Foreskin melanocyte (primary cell): ENCODE measurements at places on chromosomes 16 and 17.
A peak's percentile ranks its signal among the peaks of the same experiment; 100 is the strongest.

- no peak for DNase-seq
Measured at GRCh38 chr17:82941021-82942001, 101.5 kb upstream of the ZNF750 start.

DNA sequence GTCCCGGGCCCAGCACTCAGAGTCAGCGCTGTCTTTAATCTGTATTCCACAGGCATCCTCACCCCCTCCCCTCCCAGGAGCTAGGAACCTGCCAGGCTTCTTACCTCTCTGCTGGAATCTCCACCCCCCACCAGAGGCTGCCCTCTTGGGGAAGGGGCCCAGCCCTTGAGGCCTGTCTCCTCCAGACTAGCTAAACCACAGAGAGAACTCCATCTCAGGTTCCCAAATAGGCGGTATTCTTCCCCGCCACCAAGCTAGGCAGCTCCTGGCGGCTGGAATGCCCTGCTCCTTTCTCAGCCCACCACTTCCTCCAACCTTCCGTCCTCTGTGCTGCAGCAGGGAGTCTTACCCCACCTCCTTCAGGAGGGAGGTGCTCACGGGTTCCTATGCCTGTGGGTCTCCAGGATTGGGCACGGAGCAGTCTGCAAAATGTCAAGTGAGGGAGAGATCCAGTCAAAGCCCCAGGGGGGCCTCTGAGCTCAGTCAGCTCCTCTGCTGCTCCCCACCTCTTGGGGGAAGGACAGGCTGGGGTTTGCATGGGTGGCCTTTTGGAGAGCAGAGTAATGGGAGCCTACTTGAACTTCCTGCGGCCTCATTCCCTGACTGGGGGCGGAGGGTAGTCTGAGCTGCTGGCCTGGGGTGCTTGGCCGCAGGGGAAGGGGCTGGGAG is 55.7 kb downstream of the SREBF1 start:
- DNase-seq = peak; percentile 11

GRCh38 chr16:48627148-48627547 is 17.2 kb upstream of the N4BP1 start:
- no peak for DNase-seq

- DNase-seq = no peak
Measured at GRCh38 chr16:1330260-1330914, 3.1 kb upstream of the BAIAP3 start.

DNA sequence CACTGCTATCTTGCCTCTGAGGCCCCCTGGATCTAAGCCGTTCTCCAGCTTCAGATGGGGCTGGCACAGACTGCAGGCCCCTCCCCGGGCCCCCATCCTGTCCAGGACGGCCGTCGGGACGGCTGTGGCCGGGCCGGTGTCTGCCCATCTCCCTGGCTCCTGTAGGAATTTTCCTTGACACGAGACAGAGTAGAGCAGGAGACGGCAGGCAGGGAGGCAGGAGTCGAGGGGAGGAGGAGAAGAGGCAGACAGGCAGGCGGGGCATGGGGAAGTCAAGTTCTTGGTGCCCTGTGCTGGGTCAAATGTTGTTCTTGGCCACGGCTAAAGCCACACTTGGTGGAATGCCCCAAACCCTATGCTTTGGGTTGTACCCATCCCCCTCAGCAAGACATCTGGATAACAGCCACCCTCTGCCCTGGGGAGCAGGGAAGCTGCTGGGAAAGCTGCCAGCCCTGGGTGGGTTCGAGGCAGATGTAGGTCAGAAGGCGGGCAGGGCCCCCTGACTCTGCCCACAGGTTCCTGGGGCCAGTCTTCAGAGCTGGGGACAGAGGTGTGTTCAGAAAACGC is 4.0 kb downstream of the C1QTNF1 start:
- no peak for DNase-seq

DNA sequence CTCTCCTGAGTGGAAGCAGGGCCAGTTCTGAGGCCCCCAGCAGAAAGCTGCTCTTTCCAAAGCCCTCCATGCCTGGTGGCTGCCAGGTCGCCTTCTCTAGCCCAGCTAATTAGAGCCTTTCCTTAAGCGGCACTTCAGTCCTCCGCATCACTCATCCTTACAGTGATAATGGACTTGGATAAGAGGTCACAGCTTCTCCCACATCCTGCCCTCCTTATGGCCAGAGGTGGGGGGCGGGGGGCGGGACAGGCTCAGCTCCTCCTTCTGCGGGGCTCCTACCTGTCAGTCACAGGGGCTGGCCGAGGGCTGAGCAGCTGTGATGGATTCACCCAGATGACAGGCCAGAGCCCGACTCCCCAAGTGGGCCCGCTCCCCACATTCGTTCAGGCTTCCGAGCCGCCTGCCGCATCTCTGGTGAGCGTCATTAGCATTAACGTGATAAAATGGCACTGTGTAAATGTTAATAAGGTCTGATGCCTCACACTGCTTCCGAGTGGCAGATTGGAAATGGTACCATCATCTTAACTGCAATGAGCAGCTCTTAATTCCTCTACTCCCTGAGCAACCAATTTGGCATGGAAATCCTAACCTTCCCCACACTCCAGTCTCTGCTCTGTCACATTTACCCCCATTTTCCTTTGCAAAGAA is 41.3 kb downstream of the GRIN2C start:
- no peak for DNase-seq

DNA sequence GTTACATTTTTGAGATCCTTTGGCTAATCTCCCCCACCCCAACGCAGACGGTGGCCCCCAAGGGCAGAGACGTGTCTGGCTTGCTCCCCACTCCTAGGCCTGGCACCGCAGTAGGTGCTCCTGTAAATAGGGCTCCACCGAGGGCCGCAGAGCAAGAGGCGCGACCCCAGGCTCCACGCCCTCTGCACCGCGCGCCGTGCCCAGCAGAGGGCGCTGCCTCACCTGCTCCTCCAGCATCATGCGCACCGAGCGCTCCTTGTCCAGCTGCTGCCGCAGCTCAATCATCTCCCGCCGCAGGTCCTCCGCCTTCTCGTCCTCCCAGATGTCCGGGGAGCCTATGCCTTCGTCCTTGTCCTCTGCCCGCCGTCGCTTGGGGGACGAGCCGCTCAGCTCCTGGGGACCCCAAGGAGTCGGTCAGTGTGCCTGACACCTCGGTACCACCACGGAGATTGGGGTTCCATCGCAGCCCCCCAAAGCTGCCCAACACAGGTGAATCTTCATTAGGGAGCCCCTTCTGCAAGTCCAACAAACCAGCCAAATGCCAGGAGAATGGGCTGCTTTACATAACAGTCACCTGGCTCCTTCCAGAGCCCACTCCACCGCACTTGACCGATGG is 11.2 kb downstream of the TFAP4 start:
- DNase-seq = no peak

GRCh38 chr16:52781005-52781630 is 234.2 kb upstream of the TOX3 start:
- DNase-seq = no peak

DNA sequence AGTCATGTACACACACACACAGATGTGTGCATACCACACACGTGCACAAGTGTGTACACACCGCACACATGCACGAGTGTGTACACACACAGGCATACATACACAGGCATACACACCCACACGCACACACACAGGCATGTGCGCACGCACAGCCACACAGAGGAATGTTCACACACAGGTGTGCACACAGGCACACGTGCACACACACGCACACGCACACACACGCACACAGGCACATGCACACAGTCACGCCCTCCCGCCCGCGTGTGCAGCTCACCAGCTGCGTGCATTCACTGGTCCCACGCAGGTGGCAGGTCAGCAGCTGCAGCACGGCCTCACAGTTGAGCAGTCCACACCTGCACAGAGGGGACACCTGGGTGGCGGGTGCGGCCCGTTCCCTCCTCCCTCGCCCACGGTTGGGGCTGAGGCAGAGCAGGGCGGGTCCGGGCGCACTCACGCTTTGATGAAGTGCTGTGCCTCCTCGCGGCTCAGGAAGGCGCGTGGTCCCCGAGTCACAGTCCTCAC is 7.7 kb downstream of the TEPSIN start:
- no peak for DNase-seq

GRCh38 chr16:30551781-30552180 is 6.4 kb downstream of the ZNF764 start:
- no peak for DNase-seq

GRCh38 chr16:5442054-5442453 is 344.5 kb upstream of the EEF2KMT start:
- no peak for DNase-seq

GRCh38 chr17:1271030-1271423 is 783 bp downstream of the BHLHA9 start:
- no peak for DNase-seq

DNA sequence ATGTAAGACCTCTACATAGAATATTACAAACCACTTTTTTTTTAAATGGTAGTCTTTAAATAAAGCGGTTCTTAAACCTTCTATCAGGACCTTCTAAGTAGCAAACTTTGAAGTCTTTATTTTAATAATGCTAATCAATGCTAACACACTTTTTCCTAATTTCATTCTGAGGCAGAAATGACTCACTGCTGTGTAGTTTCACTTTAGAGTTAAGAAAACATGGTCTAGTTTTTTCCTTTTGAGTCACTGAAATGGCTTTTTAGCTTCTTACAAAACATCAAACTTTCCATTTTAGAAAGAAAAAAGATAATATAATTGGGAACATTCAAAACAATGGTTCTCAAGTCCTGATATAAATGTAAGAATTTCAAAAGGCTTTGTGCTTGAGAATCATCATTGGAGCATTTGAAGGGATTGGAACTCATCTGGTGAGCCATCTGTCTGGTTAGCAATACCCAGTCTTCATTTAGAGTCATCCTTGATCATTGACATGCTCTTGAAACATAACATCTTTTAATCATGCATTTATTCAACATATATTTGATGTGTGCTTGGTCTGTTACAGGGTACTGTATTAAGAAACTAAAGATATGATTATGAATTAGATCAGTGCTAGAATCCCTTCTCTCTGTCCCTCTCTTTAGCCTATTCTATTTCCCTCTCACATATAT is 258.3 kb upstream of the MON1B start:
- DNase-seq = no peak

DNA sequence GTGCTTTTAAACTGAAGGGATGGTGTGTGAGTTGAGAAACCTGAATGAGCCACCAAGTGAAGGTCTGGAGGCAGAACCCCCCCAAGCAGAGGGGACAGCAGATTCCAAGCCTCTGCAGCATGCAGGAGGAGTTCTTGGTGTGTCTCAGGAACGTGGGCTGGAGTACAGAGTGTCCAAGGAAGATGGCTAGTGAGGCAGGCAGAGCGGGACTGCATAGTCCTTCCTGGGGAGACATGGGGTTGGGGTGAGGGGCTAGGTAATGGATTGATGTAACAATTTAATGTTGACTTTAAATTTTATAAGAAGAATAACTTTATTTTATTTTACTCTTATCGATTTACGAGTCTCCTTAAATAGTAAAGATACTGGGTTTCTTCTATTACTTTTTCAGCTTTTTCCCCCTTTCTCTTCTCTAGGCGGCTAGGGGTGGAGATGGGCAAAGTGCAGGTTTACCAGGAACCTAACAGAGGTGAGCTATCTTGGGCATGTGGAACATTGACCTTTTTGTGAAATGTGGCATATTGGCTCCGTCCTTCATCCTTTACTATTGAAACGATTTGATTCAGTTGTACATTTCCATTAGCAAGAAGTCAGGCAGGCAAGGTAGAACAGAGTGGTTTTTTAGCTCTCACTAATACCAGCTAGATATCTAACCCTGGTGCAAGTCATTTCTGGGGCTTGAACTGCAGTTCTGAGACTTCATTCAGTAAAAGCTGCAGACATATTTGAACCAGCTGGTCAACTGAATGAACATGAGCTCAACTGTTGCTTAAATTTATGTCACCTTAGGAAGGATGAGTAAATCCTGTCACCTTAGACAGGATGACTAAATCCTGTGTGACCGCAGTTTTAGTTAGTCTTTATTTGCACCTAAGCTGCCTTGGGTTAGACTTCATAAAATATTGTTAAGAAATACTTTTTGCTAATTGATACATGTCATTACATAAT is 9.2 kb downstream of the PRPSAP2 start:
- no peak for DNase-seq

DNA sequence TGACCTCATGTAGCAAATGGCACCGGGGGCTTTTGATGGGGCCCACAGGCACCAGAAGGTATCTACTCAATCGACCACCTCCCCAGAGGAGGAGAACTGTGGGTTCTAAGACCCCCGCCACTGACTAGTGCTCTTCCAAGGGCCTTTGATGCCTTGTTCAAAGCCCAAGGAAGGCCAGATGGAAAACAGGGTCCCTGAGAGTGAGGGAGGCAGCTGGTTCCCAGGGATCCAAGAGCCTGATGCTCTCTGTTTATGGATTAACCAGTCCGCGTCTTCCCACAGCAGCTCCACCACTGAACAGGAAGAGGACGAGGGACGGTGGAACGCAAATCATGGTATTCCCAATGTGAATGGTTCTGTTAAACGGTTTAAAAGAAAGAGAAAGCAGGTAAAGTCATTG is 7.6 kb downstream of the PHB1 start:
- DNase-seq = no peak

DNA sequence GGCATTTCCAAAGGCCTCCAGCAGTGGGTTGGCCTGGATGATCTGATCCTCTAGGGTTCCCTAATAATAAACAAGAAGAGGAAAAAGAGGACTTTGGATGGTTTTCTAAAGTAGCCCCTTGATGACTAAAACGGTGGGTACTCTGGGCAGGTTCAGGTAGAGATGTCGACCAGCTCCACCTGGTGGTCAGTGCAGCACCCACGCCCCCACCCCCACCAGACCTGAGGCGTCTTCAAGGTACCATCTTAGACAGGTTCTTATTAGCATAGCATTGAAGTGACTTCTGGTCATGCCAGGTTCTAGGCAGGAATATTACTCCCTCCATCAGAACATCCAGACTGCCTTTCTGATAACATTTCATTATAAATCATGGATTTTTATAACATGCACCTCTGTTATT is 15.0 kb downstream of the MYH13 start:
- no peak for DNase-seq

DNA sequence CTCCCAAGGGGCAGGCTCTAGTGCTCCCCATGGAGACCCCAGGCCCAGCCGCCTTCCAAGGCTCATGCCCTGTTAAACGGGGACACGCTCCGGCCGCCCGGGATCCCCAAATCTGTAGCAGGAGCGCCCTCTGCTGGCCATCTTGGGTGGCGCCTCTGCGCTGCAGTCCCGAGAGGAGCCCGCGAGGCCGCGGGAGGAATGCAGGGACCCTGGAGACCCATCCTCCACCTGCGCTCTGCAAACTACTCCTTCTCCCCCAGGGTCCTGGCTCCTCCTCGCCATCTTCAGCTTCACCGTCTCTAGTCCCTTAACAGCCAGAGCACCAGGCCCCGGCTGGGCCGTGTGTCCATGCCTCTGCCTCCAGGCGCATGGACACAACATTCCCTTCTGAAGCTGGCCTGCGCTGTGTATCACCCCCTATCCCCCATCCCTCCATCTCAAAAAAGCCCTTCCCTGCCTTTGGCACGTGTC is 23.6 kb upstream of the KRT17 start:
- DNase-seq = peak; percentile 65
